Left ventricle myocardium inferior (tissue), 1 donor: ENCODE measurements at places on chromosomes 7 and 10. TPM values are rescaled to one million over a fixed set of nuclear protein-coding genes. Genes with fewer than 3 reads are reported as not detected.

Gene SPDYE6
- not detected for total RNA-seq

Gene SPDYE1
- not detected for total RNA-seq

GRCh38 chr10:102645741-102646609, 1.7 kb downstream of the TRIM8 start:
- no peaks in the 10 kb centered on the region for H3K27me3 ChIP-seq
- peak overlapping the region; percentile 99 for H3K27ac ChIP-seq
- peak overlapping the region; percentile 82 for H3K4me3 ChIP-seq
- DNase-seq = peak; percentile 89
- H3K36me3 ChIP-seq = no peaks in the 10 kb centered on the region

- H3K27me3 ChIP-seq = peaks cover 72% of the 10 kb centered on the region
- no peak overlapping the region for H3K4me3 ChIP-seq
- peaks cover 10% of the 10 kb centered on the region for H3K4me1 ChIP-seq
- no peaks in the 10 kb centered on the region for H3K36me3 ChIP-seq
These were observed 70.6 kb downstream of the FOXL3 start for GRCh38 chr7:360454-361100.

DNA sequence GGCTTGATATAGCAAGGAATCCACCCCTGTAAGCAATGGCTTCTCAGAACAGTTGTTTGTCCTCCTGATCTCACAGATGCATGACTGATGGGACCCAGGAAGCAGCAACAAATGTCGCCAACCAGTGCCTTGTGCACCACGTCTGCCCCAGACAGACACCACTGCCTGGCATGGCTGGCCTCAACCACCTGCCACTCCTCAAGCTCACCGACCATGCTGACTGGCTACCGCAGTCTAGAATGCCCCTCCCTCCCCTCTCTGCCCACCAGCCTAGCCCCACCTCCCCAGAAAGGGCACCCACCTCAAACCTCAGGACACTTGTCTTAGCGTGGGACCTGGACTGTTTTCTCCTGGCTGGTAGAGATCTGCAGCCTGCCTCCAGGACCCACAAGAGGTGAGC, 24.0 kb downstream of the LRRC20 start:
- H3K36me3 ChIP-seq = no peaks in the 10 kb centered on the region
- no peak overlapping the region for H3K4me3 ChIP-seq
- DNase-seq = no peak
- no peak overlapping the region for H3K27ac ChIP-seq
- H3K4me1 ChIP-seq = peaks cover 23% of the 10 kb centered on the region
- H3K27me3 ChIP-seq = no peaks in the 10 kb centered on the region

GRCh38 chr10:122033224-122033926, 44.4 kb downstream of the TACC2 start:
- H3K4me1 ChIP-seq = peaks cover 68% of the 10 kb centered on the region
- no peak for DNase-seq
- peak overlapping the region; percentile 78 for H3K27ac ChIP-seq
- no peaks in the 10 kb centered on the region for H3K36me3 ChIP-seq

DNA sequence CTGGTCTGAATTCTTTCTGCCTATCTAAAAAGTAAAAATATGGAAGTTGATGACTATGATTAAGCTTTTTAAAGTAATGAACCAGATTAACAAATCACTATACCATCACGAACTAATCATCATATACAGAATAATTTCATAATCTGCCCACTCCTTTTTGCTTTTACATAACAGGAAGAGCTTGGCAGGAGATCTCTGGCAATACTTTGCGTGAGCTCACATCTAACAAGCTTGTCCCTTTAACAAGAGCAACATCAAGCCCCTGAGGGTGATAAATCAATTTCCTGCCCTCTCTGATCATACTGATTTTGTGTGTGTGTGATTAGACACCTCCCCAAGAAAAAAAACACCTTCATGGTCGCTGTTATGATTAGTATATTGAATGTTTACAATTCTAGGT, 143.5 kb upstream of the ASAH2 start:
- no peak overlapping the region for H3K27ac ChIP-seq
- H3K4me3 ChIP-seq = no peak overlapping the region
- H3K4me1 ChIP-seq = peaks cover 60% of the 10 kb centered on the region
- H3K36me3 ChIP-seq = no peaks in the 10 kb centered on the region
- no peaks in the 10 kb centered on the region for H3K27me3 ChIP-seq

Gene IFIT1
- total RNA-seq = 31.0 TPM

Gene PRKG1
- total RNA-seq = 38.9 TPM

DNA sequence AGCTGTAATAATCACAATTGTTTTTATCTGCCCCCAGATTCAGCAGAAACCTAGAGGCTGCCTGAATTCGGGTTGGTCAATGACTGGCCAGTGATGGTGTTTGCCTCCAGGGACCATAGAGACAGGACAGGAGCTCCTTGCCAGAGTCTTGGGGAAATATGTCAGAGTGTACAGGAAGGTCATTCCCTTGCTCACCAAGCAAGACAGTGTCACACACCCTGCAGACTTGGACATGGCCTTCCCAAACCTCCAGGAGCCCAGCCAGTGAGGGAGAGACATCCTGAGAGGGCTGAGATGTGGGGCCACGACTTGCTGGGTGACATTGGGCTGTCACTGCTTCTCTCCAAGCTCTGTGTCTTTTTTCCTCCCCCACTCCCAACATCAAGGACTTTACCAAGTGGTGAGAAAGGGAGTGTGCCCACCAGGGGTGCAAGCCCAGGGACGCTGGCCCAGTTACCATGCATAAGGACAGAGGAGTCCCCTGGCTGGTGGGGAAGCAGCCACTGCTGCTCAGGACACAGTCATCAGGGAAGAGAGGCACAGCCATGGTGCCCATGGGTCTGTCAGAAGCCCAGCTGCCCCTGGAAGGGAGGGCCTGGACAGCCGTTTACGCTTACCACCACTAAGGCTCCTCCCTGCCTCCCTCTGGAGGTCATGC, 25.3 kb upstream of the C10orf53 start:
- DNase-seq = no peak
- no peak overlapping the region for H3K27ac ChIP-seq
- H3K4me3 ChIP-seq = no peak overlapping the region
- H3K27me3 ChIP-seq = peaks cover 85% of the 10 kb centered on the region
- no peaks in the 10 kb centered on the region for H3K4me1 ChIP-seq

- H3K36me3 ChIP-seq = no peaks in the 10 kb centered on the region
- peak overlapping the region; percentile 82 for H3K27ac ChIP-seq
- H3K4me1 ChIP-seq = peaks cover 90% of the 10 kb centered on the region
- no peak for DNase-seq
- no peaks in the 10 kb centered on the region for H3K27me3 ChIP-seq
- H3K4me3 ChIP-seq = peak overlapping the region; percentile 50
These were observed 15.4 kb downstream of the CTBP2 start for GRCh38 chr10:125144693-125145623.

GRCh38 chr7:22375359-22376048, 18.6 kb upstream of the RAPGEF5 start:
- H3K27ac ChIP-seq = no peak overlapping the region
- peaks cover 17% of the 10 kb centered on the region for H3K4me1 ChIP-seq
- H3K27me3 ChIP-seq = no peaks in the 10 kb centered on the region
- no peak for DNase-seq
- no peaks in the 10 kb centered on the region for H3K36me3 ChIP-seq

- no peaks in the 10 kb centered on the region for H3K27me3 ChIP-seq
- peaks cover 44% of the 10 kb centered on the region for H3K4me1 ChIP-seq
- no peak for DNase-seq
- H3K4me3 ChIP-seq = no peak overlapping the region
- H3K36me3 ChIP-seq = no peaks in the 10 kb centered on the region
- peak overlapping the region; percentile 66 for H3K27ac ChIP-seq
These were observed 129.3 kb downstream of the CHRM2 start for GRCh38 chr7:136997735-136998134.

Gene CLRN3
- total RNA-seq = not detected

GRCh38 chr10:30502266-30503060, 68.5 kb downstream of the MAP3K8 start:
- H3K27me3 ChIP-seq = peaks cover 9% of the 10 kb centered on the region
- H3K36me3 ChIP-seq = no peaks in the 10 kb centered on the region
- no peak overlapping the region for H3K4me3 ChIP-seq
- no peak overlapping the region for H3K27ac ChIP-seq

Gene UNCX
- total RNA-seq = not detected

GRCh38 chr10:30045961-30046360, 13.4 kb downstream of the JCAD start:
- peaks cover 26% of the 10 kb centered on the region for H3K36me3 ChIP-seq
- H3K4me3 ChIP-seq = no peak overlapping the region
- DNase-seq = no peak
- H3K4me1 ChIP-seq = peaks cover 88% of the 10 kb centered on the region

GRCh38 chr10:86661161-86662025, 6.9 kb upstream of the LDB3 start:
- peaks cover 82% of the 10 kb centered on the region for H3K4me1 ChIP-seq
- DNase-seq = peak; percentile 86
- H3K27ac ChIP-seq = peak overlapping the region; percentile 98
- no peaks in the 10 kb centered on the region for H3K27me3 ChIP-seq
- H3K4me3 ChIP-seq = peak overlapping the region; percentile 23
- no peaks in the 10 kb centered on the region for H3K36me3 ChIP-seq

DNA sequence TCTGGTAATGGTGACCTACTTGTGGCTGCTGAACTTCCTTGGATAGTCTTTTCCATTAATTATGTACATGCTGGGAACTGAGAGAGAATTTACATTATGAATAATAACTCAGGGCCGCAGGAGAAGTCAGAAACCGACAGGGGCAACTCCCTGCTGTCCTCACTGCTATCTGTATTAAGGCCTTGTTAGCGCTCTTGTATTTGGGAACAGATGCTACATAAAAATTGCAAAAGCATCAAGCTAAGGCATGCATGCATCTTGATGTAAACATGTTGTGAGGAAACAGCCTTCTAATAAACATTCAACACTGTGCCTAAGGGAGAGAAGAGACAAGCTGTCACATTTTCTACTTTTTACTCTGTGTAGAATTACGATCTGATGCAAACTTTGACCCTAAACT, 158.4 kb downstream of the PARD3 start:
- H3K27me3 ChIP-seq = no peaks in the 10 kb centered on the region
- H3K27ac ChIP-seq = no peak overlapping the region
- DNase-seq = no peak
- peaks cover 53% of the 10 kb centered on the region for H3K4me1 ChIP-seq
- H3K4me3 ChIP-seq = no peak overlapping the region

DNA sequence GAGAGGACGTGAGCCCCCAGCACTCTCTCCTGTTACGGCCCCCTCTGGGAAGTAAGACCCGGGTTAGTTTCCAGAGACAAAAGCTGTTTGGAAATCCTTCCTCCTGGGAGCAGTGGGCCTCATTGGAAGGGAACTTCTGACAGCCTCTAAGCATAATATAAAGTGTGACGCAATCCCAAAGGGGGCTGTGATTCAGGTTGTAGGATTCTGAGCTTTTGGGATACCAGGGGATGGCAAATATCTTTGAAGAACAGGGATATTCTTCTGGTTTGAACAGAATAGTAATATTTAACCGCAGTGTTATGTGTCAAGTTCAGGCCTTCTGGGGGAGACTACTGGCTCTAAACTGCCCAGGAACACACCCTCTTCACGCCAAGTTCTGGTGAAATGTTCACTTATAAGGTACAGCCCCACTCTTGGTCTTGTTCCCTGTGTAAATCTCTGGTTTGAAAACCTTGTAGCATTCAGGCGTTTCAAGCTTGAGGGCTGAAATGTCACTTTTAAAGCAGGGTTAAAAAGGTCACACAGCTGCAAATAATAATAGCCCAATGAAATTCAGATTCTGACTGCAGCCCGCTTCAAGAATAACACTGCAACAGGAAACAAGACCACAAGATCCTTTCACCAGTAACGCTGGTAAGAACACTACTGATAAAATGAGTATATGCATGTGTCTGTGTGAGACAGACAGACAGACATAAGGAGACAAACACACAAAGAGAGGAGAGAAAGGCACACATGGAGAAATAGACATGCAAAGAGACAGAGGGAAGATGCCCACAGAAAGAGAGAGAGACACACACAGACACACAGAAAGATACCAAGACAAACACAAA, 69.0 kb downstream of the CREB5 start:
- H3K27ac ChIP-seq = no peak overlapping the region
- no peaks in the 10 kb centered on the region for H3K36me3 ChIP-seq
- H3K27me3 ChIP-seq = no peaks in the 10 kb centered on the region
- H3K4me3 ChIP-seq = no peak overlapping the region

Gene STAM
- total RNA-seq = 21.3 TPM

Gene ZNF503
- 5.9 TPM for total RNA-seq

DNA sequence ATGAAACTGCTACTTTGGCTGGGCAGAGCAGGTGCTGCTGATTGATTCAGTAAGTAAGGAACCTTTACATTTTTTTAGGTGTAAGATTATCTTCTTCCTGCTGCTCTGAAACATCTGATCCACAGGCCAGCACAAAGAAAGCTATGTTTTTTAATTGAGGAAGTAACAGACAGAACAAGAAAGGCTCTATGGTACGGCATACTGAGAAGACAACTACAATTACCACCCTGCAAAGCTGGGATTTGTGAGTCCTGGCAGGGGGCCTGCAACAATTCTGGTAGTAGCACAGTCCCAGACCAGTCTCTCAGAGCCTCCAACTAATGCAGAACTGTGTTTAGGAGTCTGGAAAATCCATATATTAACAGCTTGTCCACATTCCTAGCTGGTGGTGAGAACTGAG, 103.0 kb upstream of the LRRTM3 start:
- no peak overlapping the region for H3K27ac ChIP-seq
- no peaks in the 10 kb centered on the region for H3K27me3 ChIP-seq
- no peak for DNase-seq
- H3K36me3 ChIP-seq = no peaks in the 10 kb centered on the region
- H3K4me3 ChIP-seq = no peak overlapping the region

DNA sequence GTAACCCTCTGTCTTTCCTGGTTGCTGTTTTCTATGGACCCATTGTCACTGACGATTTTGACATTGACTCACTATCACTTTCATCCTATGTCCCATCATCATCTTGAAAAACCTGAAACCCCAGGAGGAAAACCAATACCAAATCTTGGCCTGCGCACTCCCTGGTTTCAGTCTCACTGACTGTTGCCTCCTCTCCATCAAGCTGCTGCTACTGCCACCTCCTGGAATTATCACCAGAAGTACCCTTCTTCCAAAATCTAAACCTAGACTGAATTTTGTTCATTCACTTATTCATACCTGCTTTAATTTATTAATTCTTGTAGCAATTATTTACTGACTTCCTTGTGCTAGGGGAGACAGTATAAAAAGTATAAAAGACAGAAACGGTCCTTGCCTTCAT, 44.5 kb upstream of the ACBD5 start:
- no peak overlapping the region for H3K27ac ChIP-seq
- no peaks in the 10 kb centered on the region for H3K4me1 ChIP-seq
- no peaks in the 10 kb centered on the region for H3K36me3 ChIP-seq
